ENCODE measurements at places on chromosomes 2 and 18.

GRCh38 chr2:49021271-49021670 lies 133.0 kb downstream of the FSHR start:
- no peak for DNase-seq

DNA sequence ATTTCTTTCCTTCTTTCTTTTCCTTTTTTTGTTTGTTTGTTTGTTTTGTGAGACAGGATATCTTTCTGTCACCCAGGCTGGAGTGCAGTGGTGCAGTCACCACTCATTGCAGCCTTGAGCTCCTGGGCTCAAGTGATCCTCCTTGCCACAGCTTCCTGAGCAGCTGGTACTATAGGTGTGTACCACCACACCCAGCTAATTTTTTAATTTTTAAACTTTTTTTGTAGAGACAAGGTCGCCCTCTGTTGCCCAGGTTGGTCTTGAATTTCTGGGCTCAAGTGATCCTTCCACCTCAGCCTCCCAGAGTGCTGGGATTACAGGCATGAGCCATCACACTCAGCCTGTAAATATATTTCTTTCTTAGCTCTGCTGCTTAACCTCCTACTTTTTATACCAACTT lies 83.4 kb upstream of the CYP20A1 start:
- DNase-seq, result no peak

- DNase-seq, result no peak
Observed at GRCh38 chr2:205139822-205140463, 542.4 kb upstream of the NRP2 start.

DNA sequence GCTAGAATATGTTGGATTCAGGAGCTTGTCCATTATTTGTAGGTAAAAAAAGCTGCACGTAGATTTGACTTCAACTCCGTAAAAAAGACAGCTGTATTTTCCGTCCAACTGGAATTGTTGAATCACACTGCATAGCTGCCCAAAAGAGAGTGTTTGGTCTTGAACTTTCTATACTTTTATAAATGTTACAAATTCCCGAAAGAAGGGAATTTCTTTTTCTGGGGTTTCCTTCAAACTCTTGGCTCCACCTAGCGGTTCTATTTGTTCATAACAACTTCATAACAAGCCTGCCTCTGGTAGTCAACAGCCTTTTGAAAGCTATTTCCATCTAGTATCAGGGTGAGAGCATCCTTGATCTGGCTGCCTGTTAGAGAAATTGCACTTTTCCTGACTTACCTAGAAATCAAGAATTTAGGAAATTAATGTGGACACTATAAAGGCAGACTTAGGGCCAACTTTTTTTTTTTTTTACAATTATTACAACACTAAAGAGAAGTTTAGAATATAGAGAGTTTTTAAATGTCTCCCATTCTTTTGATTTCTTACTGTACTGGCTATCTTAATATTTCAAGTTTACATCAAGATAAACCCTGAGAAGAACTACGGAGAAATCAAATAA lies 48.1 kb downstream of the TMEM185B start:
- DNase-seq, result no peak

GRCh38 chr2:229873123-229873581 lies 48.7 kb downstream of the TRIP12 start:
- no peak for DNase-seq

GRCh38 chr2:19579461-19579860 lies 221.0 kb upstream of the OSR1 start:
- DNase-seq, result no peak

GRCh38 chr2:195319112-195319460 lies 337.9 kb upstream of the SLC39A10 start:
- DNase-seq, result no peak

- no peak for DNase-seq
Observed at GRCh38 chr2:8636721-8637636, 44.9 kb upstream of the ID2 start.

- no peak for DNase-seq
Observed at GRCh38 chr18:58501066-58501896, 127.6 kb downstream of the ALPK2 start.

GRCh38 chr18:38174594-38174993 lies 609.0 kb upstream of the CELF4 start:
- no peak for DNase-seq

DNA sequence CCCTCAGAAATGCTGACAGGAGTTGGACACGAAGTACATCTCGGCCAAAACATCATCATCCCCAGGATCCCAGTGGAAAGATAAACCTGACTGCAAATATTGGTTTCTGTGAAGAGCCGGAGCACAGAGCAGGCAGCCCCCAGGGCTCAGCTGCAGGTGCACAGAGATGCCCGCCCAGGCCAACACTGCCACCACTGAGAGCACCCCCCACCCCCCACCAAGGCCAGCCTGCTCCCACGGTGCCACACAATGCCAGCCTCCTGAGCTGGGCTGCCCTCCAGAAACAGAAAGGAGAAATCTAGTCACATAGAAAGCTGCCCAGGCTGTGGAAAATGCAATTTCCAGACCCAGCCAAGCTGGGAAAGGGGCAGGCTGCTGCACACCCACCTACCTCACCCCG lies 71.7 kb downstream of the GALNT14 start:
- DNase-seq, result no peak

- no peak for DNase-seq
Observed at GRCh38 chr2:233974530-233975071, 57.4 kb downstream of the TRPM8 start.

GRCh38 chr18:51405683-51406477 lies 208.4 kb upstream of the MEX3C start:
- DNase-seq, result no peak

- DNase-seq, result no peak
Observed at GRCh38 chr18:48794251-48794970, 156.4 kb downstream of the SMAD7 start.

DNA sequence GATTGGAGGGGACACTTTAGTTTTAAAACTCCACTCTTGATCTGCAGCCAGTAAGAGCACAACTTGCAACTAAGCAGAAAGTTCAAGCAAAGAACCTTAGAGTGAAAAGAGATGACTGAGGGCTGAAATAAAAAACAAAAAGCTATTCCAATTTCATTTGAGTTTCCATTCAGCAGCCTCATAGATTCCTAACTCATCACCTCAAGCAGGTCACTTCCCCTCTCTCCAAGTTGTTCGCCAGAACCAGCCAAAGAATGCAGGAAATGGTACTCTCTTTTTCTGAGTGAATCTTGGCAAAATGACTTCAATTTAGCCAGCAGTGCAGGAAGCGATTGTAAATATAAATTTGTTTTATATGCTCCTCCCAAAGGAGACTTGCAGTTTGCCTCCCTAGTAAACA lies 213.3 kb downstream of the SETBP1 start:
- DNase-seq, result no peak

All from activated naive CD4-positive, alpha-beta T cell (primary cell).